Muscle of back (tissue), 13 donors: ENCODE measurements at places on chromosomes 16 and 17.

- no peak for DNase-seq
Observed at GRCh38 chr17:4529533-4530152, 25.5 kb downstream of the MYBBP1A start.

GRCh38 chr16:4395055-4395726, 21.2 kb downstream of the CORO7 start:
- DNase-seq, result no peak

DNA sequence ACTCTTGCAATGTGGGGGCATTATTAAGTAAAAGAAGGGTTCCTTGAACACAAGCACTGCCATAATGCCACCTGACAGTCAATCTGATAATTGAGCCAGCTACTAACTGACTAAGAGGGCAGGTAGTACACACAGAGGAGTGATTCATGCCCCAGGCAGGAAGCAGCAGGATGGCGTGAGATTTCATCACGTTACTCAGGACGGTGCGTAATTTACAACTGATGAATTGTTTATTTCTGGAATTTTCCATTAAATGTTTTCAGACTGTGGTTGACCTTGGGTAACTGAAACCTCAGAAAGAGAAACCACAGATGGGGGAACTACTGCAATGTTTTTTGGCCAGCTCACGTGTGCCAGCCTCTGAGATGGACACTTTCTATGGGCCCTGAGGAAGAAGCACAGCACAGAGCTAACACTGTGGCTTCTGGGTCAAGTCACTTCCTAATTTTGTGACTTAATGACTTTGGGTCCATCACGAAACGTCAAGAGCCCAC, 46.7 kb downstream of the C17orf67 start:
- no peak for DNase-seq

GRCh38 chr17:63645775-63646487, 23.7 kb downstream of the MAP3K3 start:
- DNase-seq, result no peak

- DNase-seq, result no peak
Observed at GRCh38 chr16:29745121-29745852, 503 bp downstream of the C16orf54 start.

DNA sequence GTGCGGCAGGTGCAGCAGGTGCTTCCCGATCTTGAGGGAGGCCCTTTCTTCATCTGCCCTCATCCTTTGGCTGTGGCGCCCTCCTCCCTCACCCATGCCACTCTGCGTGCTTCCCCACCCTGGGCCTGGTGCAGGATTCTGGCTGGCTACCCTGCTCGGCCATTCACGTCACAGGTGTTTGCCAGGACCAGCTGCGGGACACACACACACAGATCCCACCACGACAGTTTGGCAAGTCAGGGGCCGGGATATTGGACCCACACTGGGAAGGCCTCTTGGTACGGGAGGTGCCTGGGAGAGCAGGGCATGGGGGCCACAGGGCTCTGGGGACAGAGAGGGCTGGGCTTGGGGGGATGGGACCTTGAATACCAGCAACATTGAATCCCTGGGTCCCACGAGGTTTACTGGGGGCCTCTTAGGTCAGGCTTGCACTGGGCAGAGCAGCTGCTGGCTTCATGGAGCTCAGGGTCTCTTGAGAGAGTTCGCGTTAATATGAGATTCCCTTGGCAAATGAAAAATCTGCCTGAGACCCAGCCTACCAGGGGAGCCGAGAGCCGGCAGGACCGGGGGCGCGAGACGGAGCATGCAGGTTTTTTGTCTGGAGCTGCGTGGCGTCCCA, 15.1 kb downstream of the ADCY7 start:
- DNase-seq, result no peak

GRCh38 chr17:80992077-80992947, 671 bp downstream of the CHMP6 start:
- DNase-seq, result no peak

- DNase-seq, result peak; percentile 51
Observed at GRCh38 chr17:66165537-66166123, 26.3 kb downstream of the CEP112 start.

- DNase-seq, result peak; percentile 95
Observed at GRCh38 chr17:8220783-8221662, 10.6 kb upstream of the AURKB start.

DNA sequence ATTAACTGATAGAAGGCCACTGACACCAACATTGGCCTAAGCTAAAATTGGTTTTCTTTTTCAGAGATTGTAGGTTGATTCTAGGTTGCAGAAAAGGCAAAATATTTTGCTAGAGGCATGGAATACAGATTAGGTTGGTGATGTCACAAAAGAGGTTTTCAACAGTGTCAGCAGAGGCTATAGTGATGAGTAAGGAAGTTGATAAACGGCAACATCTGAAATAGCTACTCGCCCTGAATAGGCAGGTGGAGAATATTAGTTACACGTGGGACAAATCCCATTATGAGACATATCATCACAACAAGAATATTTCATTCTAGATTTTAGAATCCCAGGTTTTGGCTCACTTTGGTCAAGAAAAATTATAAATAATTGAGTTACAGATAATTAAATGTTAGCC, 1.5 kb upstream of the TOM1L1 start:
- DNase-seq, result no peak

DNA sequence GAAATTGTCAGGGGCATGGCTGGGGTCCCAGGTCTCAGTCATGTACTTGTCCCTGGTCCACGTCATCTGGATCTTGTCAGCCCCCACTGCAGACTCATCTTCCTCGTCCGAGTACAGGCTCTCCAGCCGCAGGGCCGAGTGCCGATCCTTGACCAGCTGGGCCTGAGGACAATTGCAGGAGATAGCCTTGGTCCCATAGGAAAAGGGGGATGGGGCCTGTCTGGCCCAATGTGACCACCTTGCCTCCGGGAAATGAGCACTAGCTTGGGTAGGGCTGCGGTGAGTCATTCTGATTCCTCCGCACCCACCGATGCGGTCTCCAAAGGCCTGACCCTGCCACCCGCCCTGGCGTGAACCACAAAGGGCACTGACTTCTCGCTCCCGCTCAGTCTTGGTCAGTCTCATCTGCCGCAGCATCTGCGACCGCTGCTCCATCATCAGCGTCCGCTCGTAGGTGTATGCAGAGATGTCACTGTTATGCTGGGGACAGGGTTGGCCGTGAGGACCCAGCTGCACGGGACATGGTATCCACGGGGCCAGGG, 1.5 kb upstream of the LCAT start:
- DNase-seq, result no peak

DNA sequence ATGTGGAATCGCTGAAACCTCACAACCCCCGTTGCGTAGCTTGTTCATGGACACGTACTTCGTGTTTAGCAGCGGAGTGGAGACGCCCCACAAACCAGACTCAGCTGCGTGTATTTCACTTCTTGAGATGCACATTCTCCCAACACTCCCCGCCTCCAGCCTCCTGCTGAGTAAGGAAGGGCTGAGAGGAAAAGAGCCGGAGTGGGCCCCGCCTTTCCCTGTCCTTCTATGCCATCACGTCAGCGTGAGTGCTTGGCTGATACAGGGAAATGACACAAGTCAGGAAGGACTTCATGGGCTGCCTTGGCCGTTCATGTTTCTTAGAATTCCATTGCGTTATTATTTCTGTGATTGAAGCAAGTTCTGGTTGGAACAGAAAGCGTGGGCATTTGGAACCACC, 68.6 kb upstream of the CBX4 start:
- DNase-seq, result no peak

GRCh38 chr16:78672779-78673556, 573.5 kb downstream of the WWOX start:
- DNase-seq, result no peak

DNA sequence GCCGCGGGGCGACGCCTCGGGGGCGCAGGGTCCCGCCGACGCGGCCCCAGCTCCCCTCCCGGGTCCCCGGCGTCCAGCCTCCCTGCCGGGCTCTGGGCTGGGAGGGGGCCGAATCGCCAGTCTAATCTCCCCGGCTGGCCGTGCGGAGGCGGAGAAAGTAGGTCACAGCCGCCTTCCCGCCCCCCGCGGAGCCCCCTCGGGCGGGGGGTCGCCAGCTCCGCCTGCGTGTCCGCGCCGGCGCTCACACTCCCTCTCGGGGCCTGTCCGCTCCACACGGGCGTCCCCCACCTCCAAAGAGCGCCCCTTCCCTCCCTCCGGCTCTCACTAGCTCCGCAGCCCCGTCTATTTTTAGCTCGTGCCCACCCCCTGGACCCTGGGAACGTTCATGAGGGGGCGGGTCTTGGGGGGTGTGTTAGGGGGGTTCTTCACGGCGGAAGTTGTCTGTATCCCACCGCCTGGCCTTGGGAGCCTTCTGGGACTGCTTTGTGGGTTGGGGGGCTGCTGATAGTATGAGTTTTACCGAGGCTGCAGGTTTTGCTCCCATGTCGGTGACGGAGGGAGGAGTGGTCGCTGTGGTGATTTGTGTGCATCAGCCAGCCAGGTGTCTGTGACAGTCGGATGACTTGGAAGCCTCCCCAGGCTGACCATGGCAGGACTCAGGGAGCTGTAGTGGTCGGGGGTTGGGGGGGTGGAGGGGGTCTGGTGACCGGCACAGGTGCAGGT, 1.1 kb downstream of the ATP1B2 start:
- DNase-seq, result peak; percentile 82

GRCh38 chr16:57530104-57530521, 6.3 kb downstream of the CCDC102A start:
- no peak for DNase-seq

DNA sequence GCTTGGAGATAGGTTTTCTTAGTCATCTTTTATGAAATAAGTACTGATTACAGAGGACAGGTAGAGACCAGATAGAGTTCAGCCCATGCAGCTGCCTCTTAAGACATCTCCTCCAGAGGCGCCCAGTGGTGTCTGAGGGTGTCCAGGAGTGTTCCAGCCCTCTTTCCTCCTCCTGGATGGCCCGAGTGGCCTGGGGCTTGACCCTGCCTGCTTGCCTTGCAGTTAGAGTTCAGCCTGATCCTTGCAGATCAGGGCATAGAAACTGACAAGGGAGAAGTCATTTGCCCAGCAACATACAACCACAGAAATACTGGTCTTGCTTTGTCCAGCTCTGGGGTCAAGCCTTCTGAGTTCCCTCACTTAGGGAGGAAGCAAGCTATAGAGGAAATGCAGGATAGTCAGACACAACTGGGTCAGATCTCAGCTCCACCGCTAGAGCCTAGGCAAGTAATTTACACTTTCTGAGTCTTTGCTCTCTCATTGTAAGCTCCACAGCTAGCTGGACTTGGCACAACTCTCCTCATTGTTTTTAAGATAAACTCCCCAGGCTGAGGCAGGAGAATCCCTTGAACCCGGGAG, 3.6 kb upstream of the CCL1 start:
- DNase-seq, result no peak

- no peak for DNase-seq
Observed at GRCh38 chr16:56294579-56294978, 103.3 kb downstream of the GNAO1 start.

DNA sequence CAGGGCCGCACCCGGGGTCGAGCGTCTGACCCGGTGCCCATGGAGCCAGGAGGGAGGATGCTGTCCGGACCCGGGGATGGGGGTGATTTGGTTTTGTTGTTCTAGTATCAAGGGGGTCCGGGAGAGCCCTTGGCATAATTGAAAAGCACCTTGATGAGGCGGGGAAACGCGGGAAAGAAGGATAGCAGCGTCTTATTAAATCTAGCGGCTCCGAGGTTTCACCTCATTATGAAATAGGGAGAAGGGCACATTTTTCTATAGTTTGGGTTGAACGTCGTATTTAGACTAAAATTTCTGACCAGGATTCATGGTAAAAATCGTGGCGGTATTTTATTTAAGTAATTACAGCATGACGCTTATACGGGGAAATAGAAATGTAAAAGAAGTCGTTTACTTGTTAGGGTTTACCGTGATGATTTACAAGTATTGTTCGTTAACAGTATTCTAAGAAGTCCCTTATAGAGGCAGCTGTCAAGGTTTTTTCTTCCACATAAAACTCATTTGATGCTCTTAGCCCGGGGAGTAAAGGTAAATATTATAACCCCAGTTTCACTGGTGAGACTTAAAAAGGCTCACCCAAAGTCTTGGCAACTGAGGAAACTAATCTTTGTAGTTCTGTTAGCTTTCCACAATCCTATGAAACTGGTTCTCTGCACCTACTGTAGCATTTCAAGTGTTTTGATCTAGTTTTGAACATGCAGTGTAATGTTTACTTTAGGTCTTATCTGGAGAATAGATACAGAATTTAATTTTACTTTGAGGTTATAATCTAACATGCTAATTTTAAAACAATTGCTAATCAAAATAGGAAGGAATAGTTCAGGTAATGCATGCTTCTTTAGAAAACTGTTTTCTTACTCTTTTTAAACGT, 756 bp downstream of the LUC7L3 start:
- no peak for DNase-seq

- DNase-seq, result no peak
Observed at GRCh38 chr16:50831751-50832150, 89.9 kb downstream of the CYLD start.

- DNase-seq, result no peak
Observed at GRCh38 chr16:68113059-68113761, 28.0 kb downstream of the NFATC3 start.

- DNase-seq, result no peak
Observed at GRCh38 chr17:68628576-68628957, 27.4 kb upstream of the FAM20A start.

GRCh38 chr17:27446569-27447301, 9.5 kb upstream of the KSR1 start:
- DNase-seq, result peak; percentile 61

- DNase-seq, result no peak
Observed at GRCh38 chr16:69190046-69190588, 3.2 kb downstream of the SNTB2 start.

- no peak for DNase-seq
Observed at GRCh38 chr17:32588982-32589381, 102.2 kb downstream of the CDK5R1 start.

DNA sequence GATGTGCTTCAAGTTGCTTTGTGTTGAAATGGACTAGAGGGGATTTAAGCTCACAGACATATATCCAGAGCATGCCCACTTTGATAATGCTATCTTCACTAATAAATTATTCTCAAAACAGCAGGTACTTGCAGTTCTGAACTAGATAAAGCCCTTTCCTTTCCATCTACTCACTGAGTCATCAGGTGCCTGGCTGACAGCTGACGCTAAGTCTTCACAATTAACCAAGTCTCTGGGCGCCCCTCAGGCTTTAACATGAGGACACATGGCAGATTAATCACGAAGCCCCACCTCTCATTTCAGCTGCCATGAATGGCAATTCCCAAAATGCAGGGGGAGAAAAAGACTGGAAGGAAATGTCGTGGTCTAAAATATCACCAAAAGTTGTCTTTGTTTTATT, 29.5 kb upstream of the CRISPLD2 start:
- no peak for DNase-seq

DNA sequence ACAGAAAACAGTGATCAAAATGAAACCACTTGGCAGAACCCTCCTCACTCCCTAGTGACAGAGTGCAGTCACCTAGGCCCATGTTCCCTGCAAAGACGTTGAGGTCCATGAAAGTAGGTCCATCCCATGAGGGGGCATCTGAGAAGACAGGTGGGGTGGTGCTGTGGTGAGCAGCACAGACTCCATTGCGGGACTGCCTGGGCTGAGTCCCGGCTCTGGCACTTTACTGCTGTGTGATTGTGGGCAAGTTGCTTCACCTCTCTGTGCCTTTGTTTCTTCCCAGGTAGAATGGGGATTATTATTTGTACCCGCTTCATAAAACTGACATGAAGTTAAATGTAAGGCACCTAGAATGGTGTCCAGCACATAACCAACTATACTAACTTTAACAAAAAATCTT, 23.5 kb upstream of the RHOT1 start:
- DNase-seq, result no peak

GRCh38 chr16:50599494-50599893, 51.3 kb downstream of the NKD1 start:
- no peak for DNase-seq
